SK-MEL-5 (cell line): ENCODE measurements at places on chromosomes 7 and 10. TPM values are rescaled to one million over a fixed set of nuclear protein-coding genes. Genes with fewer than 3 reads are reported as not detected.
A peak's percentile ranks its signal among the peaks of the same experiment; 100 is the strongest.

Gene PSPH
- total RNA-seq = 357 and 414 TPM in 2 replicates

DNA sequence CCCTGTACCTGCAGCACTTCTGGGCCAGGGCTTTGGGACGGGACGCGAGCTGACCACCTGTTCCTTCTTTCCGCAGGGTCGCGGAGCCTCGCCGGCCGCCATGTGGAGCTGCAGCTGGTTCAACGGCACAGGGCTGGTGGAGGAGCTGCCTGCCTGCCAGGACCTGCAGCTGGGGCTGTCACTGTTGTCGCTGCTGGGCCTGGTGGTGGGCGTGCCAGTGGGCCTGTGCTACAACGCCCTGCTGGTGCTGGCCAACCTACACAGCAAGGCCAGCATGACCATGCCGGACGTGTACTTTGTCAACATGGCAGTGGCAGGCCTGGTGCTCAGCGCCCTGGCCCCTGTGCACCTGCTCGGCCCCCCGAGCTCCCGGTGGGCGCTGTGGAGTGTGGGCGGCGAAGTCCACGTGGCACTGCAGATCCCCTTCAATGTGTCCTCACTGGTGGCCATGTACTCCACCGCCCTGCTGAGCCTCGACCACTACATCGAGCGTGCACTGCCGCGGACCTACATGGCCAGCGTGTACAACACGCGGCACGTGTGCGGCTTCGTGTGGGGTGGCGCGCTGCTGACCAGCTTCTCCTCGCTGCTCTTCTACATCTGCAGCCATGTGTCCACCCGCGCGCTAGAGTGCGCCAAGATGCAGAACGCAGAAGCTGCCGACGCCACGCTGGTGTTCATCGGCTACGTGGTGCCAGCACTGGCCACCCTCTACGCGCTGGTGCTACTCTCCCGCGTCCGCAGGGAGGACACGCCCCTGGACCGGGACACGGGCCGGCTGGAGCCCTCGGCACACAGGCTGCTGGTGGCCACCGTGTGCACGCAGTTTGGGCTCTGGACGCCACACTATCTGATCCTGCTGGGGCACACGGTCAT, 13.3 kb downstream of the GPR146 start:
- DNase-seq = no peak

Gene SMNDC1
- total RNA-seq = 6.6 and 8.0 TPM in 2 replicates

- no peak for DNase-seq
Observed at GRCh38 chr10:129932182-129932581, 31.9 kb downstream of the EBF3 start.

- DNase-seq = no peak
Observed at GRCh38 chr7:130379019-130379418, 1.3 kb upstream of the CPA1 start.

- DNase-seq = no peak
Observed at GRCh38 chr10:29969255-29970011, 90.0 kb downstream of the JCAD start.

Gene SLC16A12
- total RNA-seq = not detected in 2 replicates

GRCh38 chr10:13272164-13272571, 27.7 kb downstream of the PHYH start:
- DNase-seq = peak; percentile 7

DNA sequence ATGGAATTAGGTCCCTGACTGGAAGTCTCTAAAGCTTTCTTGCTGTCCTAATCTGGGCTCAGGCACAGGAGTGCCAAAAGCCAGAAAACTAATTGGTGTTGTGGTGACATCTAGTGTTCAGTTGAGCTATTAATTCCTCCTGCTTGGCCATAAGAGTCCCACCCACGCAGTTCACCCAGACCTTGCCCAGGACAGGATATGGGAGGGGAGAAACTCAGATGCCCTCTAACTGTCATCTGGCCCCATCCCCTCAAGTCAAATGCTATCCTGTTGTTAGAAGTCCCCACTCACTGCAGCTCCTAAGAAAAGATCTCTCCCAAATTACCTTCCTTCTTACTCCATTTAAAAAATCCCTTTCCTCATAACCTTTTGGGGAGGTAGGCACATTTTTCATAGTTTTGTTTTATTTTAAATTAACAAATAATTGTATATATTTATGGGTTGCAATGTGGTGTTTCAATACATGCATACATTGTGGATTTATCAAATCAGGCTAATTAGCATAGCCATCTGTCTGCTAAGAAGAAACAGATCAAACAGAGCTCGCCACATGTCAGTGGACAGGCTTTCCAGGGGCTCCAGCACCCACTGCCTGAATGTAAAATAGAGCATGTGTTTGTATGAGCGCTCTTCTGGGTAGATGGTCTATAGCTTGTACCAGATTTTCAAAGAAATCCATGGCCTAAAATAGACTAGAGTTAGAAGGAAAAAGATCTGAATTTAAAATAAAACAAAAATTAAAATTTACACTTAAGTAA, 84.0 kb downstream of the GSAP start:
- DNase-seq = peak; percentile 98

- DNase-seq = no peak
Observed at GRCh38 chr7:25804154-25804553, 347.8 kb upstream of the NFE2L3 start.

Gene LIPN
- not detected in 2 replicates for total RNA-seq

DNA sequence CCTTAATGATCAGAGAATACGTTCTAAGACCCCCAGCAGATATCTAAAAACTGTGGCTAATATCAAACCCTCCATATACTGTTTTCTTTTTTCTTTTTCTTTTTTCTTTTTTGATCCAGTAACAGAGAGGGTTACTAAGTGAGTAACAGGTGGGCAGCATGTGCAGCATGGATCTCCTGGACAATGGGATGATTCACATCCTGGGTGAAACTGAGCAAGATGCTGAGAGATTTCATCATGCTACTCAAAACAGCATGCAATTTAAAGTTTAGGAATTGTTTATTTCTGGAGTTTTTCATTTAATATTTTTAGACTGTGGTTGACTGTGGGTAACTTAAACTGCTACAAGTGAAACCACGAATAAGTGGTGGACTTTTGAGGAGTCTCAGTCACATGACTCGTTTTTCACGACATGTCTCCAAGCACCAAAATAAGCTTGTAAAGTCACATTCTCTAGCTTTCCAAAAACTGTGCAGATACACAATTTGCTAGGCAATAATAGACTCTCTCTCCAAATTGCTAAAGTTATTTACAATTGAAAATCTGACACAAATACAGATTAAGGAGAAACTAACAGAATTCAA, 716.2 kb downstream of the NXPH1 start:
- no peak for DNase-seq

Gene CYP3A7
- total RNA-seq = not detected in 2 replicates

GRCh38 chr7:17472518-17472917, 174.1 kb downstream of the AHR start:
- DNase-seq = no peak

DNA sequence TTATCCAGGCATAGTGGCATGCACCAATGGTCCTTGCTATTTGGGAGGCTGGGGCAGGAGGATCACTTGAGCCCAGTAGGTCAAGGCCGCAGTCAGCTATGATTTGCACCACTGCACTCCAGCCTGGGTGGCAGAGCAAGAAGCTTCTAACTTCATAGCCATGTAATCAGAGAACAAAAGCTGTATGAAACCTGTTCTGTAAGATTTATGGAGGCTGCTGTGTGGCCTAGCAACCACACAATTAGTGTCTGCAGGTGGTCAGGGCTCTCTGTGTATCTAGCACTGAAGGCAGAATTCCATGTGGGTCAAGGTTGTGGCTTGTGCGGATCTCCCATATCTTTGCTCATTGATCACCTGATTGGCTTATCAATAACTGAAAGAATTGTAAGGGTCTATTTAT, 221.5 kb upstream of the FOXK1 start:
- no peak for DNase-seq

GRCh38 chr7:121271916-121272315, 56.9 kb upstream of the WNT16 start:
- DNase-seq = no peak

DNA sequence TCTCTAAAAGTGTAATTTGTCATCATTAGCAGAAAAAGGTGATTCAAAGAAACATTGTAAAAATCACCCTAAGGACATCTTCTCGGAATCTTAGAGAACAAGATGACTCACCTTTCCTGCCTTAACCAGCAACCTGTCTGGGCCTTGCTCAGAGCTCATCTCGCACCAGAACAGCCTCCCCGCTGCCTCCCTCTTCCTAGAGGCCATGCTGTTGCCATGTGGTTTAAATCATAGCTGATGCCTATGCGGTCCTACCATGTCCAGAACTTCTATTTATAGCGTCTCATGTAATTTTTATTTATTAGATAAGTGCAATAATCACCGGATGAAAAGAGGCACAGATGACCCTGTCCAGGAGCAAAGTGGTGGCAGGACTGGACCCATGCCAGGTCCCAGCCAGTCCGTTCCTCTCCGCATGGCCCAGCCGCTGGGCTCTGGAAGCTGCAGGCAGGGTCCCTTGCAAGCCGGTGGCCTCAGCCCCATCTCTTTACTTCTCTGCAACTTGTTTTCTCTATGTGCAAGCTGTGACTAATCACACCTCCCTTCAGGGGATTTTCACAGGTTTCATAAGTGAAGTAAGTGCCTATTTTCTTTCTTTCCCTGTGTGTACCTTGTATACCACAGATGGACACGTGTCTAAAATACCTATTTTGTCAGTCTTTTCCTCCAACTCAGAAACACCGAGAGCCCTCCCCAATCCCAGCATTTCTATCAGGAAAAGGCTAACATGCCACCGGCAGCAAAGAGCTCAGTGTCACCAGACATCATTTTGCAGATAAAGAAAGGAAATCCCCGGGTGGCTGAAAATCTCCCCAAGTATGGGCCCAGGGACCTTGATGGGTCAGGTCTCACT, 27.1 kb downstream of the KLF6 start:
- no peak for DNase-seq
